A549 (cell line): ENCODE measurements at places on chromosomes 5 and 9. TPM values are rescaled to one million over a fixed set of nuclear protein-coding genes. Genes with fewer than 3 reads are reported as not detected.

The CBY3 gene
- polyA plus RNA-seq, result not detected in 3 replicates

The PCDHA11 gene
- polyA plus RNA-seq, result 0.08 to 0.16 TPM (median 0.14 TPM) in 3 replicates

GRCh38 chr9:111965566-111966019 lies 69.0 kb downstream of the UGCG start:
- peak; percentile 96 for DNase-seq

GRCh38 chr5:129367883-129368282 lies 92.2 kb upstream of the ADAMTS19 start:
- no peak for DNase-seq

The MEIKIN gene
- polyA plus RNA-seq, result not detected in 3 replicates

The KCNIP1 gene
- 0.05 TPM in 1 of 3 replicates, not detected in the others for polyA plus RNA-seq

GRCh38 chr9:76984486-76984885 lies 35.0 kb upstream of the FOXB2 start:
- no peak for DNase-seq

DNA sequence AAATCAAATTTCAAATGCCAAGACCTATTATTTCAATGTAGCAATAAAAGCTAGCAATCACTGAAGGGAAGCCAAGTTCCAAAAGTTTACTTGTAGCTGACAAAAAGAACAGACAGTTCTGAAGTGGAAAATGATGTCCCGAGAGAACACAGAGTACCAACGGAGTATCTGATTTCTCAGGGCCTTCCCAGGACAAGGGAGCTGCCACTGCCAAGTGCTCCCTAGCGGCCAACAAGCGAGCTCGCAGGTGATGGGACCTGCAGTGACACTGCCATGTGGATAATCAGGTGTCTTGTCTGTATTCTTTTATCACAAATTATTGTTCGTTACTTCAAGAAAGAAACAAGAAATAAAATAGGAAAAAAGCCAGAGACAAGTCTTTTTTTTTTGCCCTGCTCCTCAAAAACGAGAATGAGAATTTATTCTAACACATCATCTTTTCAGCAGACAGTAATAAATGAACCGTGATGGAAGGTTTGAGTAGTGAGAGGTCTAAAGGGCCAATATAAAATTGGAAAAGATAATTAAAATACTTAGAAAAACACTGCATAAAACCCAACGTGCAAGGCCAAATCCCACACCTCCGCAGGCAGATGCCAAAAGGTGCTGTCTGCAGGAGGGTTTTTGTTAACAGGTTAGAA lies 159.4 kb downstream of the MYO10 start:
- no peak for DNase-seq

The GRIN1 gene
- polyA plus RNA-seq, result 0.30 to 0.51 TPM (median 0.45 TPM) in 3 replicates

The SH3GLB2 gene
- polyA plus RNA-seq, result 40.2 to 42.6 TPM (median 40.6 TPM) in 3 replicates

DNA sequence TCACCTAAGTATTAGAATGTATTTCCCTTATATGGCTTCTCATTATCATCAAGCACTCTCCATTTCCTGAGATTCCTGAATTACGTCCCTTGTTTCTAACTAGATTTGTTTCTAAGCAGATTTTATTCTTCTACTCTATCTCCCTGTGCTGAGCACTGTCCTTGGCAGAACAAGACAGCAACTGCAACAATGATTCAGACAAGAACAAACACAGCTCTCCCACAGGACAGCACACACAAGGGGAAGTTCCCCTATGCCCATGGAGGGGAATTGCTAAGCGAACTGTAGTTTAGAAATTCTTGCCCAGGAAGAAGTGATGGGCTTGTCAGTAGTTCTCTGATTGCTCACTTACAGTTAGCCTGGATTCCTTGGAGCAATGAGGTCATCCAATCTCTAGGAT lies 759.9 kb downstream of the DTWD2 start:
- DNase-seq, result no peak

DNA sequence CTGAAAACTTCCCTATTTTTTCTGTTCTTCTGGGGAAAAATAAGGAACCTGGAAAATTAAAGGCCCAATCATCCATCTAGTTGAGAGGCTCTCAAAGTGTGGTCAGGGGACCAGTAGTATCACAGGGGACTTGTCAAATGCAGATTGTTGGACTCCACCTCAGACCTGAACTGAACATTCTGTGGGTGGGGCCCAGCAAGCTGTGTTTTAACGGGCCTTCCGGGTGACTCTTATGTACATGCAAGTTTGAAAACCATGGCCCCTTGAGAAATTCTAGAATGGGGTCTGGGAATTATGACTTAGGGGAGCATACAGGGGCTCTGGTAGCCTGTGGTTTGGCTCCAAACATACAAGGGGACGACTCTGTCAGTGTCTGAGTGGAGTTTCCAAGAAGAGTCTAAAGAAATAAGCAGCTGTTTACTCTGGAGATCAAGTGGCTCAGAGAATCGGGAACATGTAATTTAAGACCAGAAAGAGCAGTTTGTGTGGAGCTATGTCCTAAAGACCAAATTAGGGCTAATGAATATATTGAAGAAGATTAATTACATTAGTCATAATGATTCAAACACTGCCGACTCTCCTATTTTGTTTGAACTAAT lies 177.4 kb downstream of the SLC28A3 start:
- DNase-seq, result no peak

- no peak for DNase-seq
Observed at GRCh38 chr5:5050801-5051200, 89.3 kb upstream of the ADAMTS16 start.

The PTGS1 gene
- polyA plus RNA-seq, result 0.77 to 1.6 TPM (median 1.0 TPM) in 3 replicates

The SEMA4D gene
- 4.5 to 7.2 TPM (median 5.8 TPM) in 3 replicates for polyA plus RNA-seq

GRCh38 chr5:45383985-45384384 lies 312.2 kb downstream of the HCN1 start:
- no peak for DNase-seq

The SLC9A3 gene
- polyA plus RNA-seq, result 1.3 TPM in 3 replicates

The PCDHB3 gene
- 0.03 to 0.06 TPM (median 0.03 TPM) in 3 replicates for polyA plus RNA-seq
